GM04504 (cell line): ENCODE measurements at places on chromosomes 16 and 17.

GRCh38 chr17:29143894-29144293 is 36.3 kb downstream of the MYO18A start:
- DNase-seq, result no peak

DNA sequence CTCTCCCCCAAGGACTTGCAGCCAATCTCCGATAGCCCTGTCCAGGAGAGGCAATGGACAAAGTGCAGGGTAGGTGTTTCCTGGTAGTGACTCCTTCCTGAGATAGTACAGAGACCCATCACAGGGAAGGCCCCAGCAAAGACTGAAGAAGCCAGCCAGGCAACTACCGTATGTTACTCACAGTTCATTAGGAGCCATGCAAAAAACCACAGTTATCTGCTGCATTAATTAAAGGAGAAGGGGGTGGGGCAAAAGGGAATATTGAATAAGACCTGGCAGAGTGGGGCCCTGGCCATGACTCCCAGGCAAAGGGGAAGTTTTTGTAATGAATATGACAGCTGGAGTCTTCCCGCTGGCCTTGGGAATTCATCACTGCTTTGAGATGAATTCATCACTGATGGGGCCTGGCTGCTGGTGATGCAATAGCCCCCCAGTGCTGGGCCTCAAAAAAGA is 2.5 kb upstream of the SLC13A2 start:
- no peak for DNase-seq

DNA sequence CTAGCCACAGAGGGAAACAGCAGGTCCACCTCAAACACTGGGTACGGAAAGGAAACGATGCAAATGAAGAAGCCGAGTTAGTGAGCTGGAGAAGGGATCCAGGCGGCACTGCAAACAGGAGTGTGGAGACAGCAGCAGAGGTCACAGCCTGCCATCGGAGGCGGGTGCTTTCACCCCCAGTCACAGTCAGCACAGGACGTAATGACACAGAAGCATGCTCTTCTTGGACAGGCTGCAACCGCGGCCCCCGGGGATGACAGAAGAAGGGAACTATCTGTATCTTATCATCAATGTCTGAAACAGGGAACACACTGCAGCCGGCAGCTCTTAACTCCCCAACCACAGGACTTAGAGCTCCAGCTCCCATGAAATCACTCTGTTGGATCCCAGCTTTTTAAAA is 16.1 kb upstream of the SLC38A8 start:
- DNase-seq, result no peak

- DNase-seq, result no peak
Measured at GRCh38 chr17:70171159-70171558, 1.8 kb downstream of the KCNJ2 start.

DNA sequence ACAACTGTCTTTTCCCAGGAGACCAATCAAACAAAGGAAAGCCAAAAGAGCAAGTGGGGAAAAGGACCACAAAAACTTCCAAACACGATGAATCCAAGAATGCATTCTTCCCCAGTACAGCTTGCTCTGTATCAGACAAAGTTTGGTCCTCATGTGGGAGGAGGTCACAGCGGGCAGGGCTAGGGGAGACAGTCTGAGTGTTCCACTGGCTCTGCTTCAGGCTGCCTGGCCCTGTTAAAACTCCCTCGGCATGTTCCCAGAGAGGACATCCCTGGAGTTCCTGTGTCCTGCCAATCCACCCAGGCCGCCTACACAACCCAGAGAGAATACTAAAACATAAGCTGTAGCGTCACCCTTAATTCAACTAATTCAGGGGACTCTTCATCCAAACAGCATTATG is 415.1 kb upstream of the DYNLRB2 start:
- no peak for DNase-seq

DNA sequence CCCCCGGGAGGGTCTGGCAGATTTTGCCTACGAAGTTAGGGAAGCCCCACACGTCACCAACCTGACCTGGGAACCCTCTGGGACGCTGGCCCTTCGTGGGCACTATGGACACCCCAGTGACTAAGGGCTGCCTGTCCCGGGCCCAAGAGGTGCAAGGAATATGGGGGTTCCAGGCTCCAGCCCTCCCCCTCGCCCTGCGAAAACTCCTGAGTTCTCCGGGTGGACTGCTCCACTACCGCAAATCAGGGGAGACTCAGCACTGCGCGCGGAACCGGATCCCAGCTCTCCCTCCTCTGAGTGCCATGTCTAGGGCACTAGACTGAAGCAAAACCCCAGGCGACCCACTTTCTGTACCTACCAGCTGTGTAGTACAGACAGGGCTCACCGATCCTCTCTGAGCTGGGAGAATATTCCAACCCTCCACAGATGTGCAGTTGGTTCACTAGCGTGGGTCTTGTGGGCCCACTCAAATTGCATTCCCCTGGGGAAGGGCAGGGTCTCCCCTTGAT is at the start of gene ARL5C:
Gene ARL5C (minus strand): TSS at position 321 of the 509 bp plus-strand sequence. CDS start 401 bp downstream, outside the sequence.
- DNase-seq, result no peak

GRCh38 chr17:11485336-11486100 is 112.8 kb upstream of the DNAH9 start:
- DNase-seq, result no peak

DNA sequence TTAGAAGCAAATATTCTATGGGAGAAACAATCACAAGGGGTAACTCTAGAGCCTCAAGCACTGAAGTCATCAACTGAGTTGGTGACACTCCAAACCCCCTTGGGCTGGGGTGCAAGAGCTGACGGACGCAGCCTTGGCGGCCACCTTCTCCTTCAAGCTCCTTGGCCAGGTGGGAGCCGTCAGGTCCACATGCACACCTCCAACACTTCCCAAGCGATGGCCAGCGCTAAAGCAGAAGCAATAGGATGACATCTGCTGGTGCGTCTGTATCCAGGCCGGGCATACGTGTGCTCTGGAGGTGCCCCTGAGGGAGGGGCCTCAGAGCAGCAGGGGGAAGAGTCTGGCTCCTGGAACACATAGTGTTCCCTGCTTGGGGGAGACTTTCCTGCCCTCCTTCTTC is 12.2 kb upstream of the FOXJ1 start:
- no peak for DNase-seq

GRCh38 chr17:41710472-41711090 is 1.6 kb upstream of the GAST start:
- no peak for DNase-seq

GRCh38 chr17:31508288-31509094 is 117.0 kb downstream of the RAB11FIP4 start:
- DNase-seq, result no peak

DNA sequence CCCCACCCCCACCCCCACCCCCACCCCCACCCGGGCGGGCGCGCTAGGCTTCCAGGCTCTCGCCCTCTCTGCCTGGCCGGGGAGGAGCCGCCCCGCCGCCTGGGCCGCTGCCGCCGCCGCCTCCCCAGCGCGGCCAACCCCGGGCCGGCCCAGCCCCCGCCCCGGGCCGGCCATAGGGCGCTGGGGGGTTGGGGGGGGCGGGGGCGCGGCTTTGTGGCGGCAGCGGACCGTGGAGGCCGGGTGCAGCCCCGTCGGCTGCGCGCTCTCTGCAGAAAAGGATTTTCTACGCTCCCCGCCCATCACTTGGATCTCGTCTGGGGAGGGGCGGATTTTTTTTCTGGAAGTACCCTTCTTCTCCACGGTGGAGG is 230.9 kb downstream of the MRTFB start:
- DNase-seq, result peak; percentile 69

- no peak for DNase-seq
Measured at GRCh38 chr16:85965125-85965524, 66.2 kb downstream of the IRF8 start.

DNA sequence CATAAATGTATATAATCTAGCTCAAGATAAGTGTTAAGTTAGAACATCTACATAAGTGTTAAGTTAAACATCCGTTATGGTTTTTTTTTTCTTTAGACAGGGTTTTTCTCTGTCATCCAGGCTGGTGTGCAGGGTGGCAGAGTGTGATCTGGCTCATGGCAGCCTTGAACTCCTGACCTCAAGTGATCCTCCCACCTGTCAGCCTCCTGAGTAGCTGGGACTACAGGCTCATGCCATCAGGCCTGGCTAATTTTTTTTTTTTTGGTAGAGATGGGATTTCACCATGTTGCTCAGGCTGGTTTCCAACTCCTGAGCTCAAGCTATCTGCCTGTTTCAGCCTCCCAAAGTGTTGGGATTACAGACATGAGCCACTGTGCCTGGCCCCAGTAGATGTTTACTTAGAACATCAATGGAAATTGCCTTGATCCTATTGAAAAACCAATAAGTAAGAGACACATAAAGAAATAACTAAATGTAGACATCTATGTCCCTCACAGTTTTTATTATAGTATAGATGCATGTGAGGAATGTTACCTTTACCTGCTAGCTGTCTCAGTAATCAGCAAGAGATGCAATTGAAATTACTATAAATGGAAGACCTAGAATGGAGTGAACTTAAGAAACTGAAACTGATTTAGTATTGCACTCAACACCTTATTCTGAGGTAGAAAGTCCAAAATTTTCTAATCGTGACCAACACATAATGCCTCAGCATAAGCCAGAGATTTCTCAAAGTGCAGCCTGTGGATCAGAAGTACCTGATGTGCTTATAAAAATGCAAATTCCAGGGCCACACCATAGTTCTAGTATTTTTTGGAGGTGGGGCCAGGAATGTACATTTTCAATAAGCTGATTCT is 5.5 kb upstream of the FAM20A start:
- DNase-seq, result no peak

GRCh38 chr17:42563143-42563509 is 1.2 kb downstream of the COASY start:
- no peak for DNase-seq

DNA sequence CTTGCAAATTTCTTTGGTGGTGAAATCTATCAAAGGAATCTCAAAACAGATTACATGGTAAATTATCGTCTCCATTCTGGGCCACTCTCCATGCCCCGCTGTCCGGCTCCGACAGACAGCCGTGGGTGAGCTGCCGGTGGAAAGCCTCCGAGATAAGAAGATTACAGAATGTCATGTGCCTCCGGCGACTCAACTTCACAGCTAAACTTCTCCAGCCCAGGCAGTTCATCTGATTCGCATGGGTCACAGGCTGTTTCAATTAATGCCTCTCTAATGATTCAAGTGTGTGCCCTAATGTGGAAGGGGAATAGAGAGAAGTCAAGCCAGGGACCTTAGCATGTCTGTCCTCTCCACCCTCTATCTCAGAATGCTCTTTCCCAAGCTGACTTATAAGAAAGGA is 520.8 kb upstream of the ZFHX3 start:
- DNase-seq, result no peak

DNA sequence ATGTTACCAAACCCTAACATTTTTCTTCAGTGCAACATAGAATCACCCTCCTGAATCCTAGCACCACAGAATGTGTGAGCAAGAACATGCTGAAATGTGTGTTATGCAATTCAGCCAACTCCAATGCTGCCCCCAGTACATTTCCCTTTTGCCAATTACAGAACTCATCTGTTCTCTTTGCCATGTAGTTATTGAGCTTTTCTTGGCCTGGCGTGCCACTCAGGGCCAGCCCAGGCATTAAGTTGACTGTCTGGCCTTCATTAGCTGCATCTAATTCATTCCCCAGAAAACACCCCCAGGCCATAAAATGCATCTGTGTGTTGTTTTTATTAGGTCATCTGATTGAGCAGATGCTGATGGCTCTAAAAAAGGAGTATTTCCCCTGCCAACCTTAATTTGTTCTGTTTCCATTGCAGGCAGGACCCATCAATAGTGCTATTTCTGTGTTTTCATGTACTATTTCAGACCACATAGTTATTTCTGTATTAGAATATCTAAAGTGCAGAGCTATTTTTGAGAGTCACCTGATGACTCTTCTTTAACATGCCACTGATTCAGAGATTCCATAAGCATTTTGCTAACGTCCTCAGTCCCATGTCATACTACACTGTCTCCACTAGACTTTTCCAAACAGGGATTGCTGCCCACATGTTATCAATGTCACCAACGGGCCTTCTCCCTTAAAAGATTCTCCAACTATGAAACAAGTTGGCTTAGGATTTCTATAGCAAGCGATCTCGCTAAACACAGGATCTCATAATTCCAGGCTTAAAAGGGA is 969.7 kb downstream of the CDH11 start:
- peak; percentile 47 for DNase-seq

- no peak for DNase-seq
Measured at GRCh38 chr17:66552371-66552770, 250.0 kb downstream of the PRKCA start.

DNA sequence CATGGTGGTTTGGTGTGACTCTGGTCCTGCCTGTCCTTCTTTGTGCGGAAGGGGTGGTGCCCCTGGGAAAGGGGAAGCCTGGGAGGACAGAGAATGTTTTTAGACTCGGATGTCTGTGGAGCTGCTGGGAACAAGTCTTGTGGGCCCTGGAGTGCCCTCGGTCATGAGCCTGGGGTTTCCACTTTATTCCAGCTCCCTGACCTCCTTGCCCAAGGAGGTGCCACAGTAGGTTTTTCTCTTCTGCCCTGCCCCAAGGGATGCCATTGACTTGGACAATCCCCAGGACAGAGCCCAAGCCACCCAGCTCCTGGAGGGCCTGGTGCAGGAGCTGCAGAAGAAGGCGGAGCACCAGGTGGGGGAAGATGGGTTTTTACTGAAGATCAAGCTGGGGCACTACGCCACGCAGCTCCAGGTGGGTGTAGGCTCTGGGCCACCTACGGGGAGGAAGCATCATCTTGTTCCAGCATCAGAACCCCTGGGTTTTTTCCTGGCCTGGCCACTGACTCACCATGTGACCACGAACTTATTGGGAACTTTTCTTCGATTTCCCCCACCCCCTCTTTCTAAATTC is 1.4 kb downstream of the STAT5A start:
- no peak for DNase-seq

- no peak for DNase-seq
Measured at GRCh38 chr16:7017006-7017662, 315.5 kb upstream of the RBFOX1 start.

DNA sequence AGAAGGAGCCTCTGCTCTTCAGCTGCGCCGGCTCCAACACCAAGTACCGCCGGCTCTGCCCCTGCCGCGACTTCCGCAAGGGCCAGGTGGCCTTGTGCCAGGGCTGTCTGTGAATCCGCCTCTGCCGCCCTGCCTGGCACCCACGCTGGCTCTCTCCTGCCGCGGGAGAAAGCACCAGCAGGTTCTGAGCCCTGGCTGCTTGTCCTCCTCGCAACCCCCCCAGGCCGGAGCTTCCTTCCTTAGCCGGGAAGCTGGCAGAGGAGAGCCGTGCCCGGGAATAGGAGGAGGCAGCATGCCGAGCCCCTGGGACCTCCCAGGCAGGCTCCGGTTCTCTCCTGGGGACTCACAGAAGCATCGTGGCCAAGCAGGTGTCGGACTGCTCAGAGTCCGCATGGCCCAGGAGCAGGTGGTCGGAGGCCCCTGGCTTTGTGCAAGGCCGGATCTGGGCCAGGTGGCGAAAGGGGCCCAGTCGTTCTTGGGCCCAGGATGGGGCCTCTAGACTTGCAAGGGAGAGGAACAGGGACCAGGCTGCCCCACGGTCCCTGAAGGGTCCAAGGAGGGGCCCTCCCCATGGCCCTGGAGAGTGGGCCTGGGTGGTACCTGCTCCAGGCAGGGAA is 80.6 kb downstream of the MGAT5B start:
- DNase-seq, result no peak

GRCh38 chr16:49440156-49441065 is 66.8 kb downstream of the C16orf78 start:
- no peak for DNase-seq

- DNase-seq, result no peak
Measured at GRCh38 chr16:27304881-27305745, 8.7 kb upstream of the IL4R start.

- no peak for DNase-seq
Measured at GRCh38 chr16:9112844-9113186, 21.4 kb downstream of the HAPSTR1 start.

- no peak for DNase-seq
Measured at GRCh38 chr16:15403392-15403995, 7.9 kb downstream of the MPV17L start.

GRCh38 chr16:19118938-19119431 is 5.2 kb downstream of the ITPRIPL2 start:
- DNase-seq, result peak; percentile 80
